ENCODE measurements at places on chromosomes 4 and X.

DNA sequence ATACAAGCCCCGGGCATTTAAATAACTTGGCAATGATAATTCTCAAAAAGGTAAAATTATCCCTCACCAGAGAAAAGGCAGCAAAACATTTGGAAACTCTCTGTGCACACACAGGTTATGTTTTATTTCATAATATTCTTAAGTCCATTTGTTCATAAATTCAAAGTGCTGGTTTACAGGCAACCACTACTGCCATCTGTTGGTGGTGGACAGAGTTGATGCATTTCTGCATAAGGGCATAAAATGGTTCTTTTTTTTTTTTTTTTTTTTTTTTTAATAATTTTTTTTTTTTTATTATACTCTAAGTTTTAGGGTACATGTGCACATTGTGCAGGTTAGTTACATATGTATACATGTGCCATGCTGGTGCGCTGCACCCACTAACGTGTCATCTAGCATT is 31.5 kb upstream of the IL21 start:
- DNase-seq = peak; percentile 57

GRCh38 chrX:149829751-149830191 is 48.0 kb downstream of the MAGEA9 start:
- peak; percentile 65 for DNase-seq

DNA sequence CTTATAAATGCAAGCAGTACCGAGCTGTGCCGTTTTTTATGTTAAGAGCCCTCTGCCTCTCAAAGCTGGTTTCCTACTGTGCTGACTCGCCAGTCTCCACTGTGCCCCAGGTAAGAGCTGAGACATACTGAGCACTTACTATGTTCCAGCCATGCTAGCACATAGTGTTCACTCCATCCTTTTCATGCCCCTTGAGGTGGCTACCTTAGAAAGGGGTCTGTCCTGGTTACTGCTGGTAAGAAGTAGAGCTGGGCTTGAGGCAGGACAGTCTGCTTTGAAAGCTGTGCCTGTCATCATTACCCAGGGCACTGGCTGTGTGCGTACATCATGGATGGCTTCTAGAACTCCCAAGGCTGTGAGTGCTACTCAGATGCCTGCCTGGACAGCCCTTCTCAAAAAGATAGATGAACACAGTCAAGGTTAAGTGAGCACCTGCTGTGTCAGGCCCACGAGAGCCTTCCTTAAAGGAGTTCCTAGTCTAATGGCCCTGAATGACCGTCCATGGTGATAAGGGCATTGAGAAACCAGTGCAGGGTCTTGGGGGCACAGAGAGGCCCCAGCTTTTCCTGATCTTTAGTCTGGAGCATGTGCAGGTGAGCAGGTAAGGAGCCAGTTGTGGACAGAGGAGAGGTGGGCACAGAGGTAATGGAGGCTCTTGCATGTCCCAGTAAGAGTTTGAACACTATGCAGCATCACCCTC is 1.6 kb downstream of the STK32B start:
- no peak for DNase-seq

DNA sequence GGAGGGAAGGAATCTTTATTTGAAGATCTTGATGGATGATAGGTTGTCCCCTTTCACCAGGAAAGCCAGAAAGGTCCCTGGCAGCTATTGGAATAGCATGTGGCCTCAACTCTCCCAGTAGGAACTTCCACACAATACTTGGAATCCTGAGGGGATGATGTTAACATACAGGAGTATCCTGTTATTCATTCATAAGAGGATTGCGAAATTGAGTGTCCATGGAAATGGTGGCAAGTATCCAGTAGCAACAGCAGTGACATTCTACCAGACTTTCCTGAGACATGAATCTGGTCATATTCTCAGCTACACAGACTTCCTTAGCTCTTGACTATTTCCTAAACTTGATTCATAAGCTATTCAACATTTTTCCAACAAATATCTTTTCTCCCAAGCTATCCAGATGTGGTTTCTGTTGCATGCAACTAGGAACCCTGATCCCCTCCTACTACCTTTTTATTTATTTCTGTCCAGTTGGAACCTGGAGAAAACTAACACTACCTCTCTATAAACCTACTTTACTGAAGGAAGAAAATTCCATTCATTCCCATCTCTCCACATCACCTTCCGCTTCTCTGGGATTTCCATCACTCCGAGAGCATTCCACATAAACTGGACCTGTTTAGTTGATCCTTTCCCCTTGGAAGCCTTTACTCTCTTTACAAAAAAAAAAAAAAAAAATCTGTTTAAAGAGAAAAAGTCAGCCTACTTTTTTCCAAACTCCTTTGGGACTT is 101.8 kb downstream of the ANXA5 start:
- no peak for DNase-seq

DNA sequence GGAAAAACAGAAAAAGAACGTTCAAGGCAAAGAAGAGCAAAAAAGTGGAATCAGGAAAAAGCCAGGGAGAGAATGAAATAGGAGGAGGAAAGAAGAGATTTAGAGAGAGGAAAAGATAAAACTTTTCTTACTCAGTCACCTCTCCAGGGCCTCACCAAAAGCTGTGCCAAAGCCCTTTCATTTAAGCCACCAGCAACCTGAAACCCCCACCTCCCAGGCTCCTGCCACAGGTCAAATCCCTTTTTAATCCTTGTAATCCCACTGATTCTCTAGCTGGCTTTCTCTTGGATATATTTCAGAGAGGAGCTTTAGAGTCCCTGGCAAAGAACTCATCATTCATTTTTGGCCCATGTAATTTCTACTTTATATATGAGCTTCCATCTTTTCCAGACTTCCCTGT is 25.7 kb upstream of the XIAP start:
- DNase-seq = no peak

GRCh38 chr4:121711263-121712000 is 14.7 kb upstream of the ANXA5 start:
- no peak for DNase-seq

GRCh38 chrX:131792356-131792749 is 230.7 kb upstream of the STK26 start:
- no peak for DNase-seq

- no peak for DNase-seq
Observed at GRCh38 chr4:42750856-42751255, 94.0 kb upstream of the ATP8A1 start.

- DNase-seq = no peak
Observed at GRCh38 chr4:30720021-30720660, at the start of gene PCDH7. PCDH7 (plus strand) TSS chr4:30720369; CDS start chr4:30721423, 1,054 bp downstream.

DNA sequence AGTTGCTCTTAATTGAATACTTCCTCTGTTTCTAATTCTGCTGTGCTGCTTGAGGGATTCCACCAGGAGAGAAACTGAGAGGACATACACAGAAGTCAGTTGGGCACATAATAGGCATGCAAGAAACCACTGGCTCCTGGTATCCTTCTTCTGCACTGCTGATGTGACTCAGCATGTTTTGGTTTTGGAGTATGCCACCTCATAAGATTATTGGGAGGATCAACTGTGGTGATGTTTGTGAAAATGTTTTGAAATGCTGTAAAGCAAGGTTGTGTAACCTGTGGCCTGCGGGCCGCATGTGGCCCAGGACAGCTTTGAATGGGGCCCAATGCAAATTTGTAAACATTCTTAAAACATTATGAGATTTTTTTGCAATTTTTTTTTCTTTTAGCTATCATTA is 119.6 kb downstream of the GATB start:
- DNase-seq = no peak

DNA sequence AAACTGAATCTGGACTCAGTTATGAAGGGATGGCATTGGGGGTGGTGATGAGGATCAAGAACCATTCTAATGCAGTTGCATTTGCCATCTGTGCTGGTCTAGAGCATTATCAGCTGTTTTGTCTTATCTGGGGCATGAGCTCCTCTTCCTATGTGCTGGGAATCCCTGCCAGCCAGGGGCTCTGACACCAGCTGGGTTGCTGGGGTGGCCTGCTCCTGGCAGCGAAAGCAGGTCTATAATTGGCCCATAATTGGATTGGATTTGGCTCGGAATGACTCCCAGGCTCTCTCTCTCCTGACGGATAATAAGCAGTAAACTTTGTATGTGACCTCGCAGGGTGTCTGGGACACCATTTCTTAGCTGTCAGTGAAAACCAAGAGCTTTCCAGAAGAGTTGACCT is 34.1 kb downstream of the SMPX start:
- DNase-seq = no peak

- no peak for DNase-seq
Observed at GRCh38 chr4:10715696-10716095, 31.1 kb upstream of the CLNK start.

GRCh38 chr4:37664696-37665095 is 21.5 kb downstream of the RELL1 start:
- no peak for DNase-seq

DNA sequence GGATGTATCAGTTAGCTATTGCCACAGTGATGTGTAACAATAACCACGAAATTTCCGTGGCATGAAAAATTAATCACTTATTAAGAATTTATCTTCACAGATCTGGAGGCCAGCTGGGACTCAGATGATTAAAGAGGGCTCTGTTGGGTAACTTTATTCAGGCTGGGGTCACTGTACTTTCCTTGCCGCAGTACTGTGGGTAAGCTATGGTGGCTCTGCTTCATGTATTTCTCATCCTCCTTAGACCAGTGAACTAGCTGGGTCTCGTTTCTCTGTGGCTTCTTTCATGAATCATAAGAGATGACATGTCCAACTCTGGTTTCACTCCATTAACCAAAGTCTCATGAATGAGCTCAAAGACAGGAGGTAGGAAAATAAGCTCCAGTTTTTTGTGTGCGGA is 13.5 kb downstream of the TEX13B start:
- no peak for DNase-seq

- no peak for DNase-seq
Observed at GRCh38 chrX:22193851-22194659, 78.7 kb upstream of the CBLL2 start.

- DNase-seq = no peak
Observed at GRCh38 chr4:61182915-61183314, 17.2 kb upstream of the ADGRL3 start.

GRCh38 chr4:140103676-140104075 is 50.3 kb downstream of the MAML3 start:
- DNase-seq = peak; percentile 40

DNA sequence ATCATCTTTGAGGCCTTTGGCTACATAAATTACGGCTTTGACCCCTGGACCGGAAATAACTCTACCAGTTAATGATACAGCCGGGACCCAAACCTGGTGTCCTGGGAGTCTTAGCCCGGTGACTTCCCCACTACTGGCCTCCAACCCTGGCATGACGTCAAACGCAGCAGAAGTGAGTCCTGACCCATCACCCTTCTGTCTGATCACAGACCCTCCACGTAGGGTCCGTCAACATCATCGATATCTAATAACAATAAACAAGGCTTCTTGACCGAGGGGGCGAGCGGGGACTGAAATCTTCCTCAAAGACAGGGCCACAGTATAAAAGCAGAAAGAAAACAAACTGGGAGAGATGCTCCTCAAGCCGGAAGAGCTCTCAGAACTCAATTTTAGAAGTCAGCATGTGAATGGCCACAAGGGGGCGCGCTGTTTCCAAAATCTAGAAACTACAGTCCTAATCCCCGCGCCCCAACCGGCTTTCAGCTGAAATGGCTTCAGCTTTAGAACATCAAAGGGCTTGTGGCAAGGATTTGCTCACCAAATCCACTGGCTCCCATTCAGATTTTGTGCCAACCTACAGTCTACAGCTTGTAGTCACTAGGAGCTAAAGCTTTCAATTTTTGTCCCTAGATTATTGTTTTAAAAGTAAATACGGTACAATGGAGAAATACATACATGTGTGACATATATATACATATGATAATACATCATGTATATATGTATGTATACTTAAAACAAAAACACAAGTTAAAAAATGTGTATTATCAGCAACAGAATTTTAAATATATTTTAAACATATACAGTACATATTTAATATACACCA is 46.4 kb upstream of the ENPP6 start:
- peak; percentile 92 for DNase-seq

DNA sequence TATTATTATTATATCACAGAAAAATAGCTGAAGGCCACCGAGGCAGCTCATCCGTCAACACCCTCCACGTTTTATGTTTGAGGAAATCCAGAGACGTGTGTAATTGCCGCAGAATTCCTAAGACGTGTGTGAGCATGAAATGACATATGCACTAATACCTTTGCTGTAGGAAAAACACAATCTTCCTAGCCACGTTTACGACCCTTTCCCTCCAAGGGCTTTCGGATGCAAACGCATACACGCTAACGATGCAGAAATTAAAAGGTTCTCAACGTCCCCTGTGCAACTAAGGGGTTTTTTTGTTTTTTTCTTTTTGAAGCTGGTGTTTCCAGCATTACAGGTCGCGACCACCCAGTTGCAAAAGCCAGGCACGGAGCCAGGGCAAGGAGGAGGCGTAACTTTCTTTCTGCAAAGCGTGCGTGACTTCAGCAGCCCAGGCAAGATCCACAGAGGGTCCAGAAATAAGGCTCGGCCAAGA is 33.8 kb downstream of the CRLF2 start:
- no peak for DNase-seq

DNA sequence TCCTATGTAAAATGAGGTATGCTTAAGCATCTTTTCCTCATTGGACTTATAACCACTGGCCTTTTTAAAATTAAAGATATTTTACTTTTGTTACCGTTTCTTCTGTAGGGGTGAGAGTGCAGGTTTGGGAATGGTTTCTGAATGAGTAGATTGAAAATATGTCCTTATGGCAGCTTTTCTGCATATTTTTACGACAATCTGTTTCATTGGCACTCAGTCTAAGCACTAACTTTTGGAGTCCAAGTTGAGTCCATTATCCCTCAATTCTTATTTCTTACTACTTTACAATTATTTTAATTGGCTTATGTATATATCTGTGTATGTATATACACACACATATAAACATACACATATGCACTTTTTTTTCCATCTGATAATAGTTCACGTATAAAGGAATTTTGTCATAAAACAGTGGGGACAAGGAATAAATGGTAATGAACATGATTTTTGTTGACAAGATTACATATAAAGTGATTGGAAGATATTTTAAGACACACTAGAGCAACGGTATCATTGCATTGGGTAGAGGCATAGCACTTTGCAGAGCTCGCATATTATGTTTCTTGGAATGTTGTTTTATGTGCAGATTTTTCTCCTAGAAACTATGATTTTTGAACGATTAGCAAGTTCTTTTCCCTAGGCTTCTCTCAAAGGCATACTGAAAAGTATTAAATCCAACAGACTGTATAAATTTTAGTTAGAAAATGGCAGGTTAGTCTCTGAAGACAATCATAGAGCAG is 133.0 kb downstream of the FAT4 start:
- no peak for DNase-seq

- DNase-seq = no peak
Observed at GRCh38 chrX:49844611-49845010, 15.5 kb downstream of the PAGE4 start.

DNA sequence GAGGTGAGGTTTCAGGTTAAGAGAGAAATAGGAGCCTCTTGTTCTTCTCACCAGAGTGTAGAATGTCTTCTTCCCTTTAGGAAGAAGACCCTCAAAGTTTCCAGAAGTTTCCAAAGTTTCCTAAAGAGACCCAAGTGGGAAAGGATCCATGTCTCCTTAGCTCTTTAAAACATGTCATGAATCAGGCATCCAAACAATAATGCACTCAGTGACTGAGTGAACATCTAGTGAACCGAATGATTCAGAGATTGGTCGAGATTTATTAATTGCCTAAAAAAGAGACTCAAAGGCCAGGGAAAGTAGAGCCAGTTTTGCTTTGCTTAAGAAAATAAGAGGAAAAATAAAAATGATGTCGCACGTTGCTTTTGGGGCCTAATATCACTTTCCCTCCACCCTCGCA is 29.4 kb downstream of the FGF5 start:
- DNase-seq = no peak
